ENCODE measurements at places on chromosomes 2 and 18.

- no peak for DNase-seq
Observed at GRCh38 chr18:14939141-14939540, 191.2 kb downstream of the ANKRD30B start.

- DNase-seq: no peak
Observed at GRCh38 chr2:5932556-5933469, 240.6 kb downstream of the SOX11 start.

DNA sequence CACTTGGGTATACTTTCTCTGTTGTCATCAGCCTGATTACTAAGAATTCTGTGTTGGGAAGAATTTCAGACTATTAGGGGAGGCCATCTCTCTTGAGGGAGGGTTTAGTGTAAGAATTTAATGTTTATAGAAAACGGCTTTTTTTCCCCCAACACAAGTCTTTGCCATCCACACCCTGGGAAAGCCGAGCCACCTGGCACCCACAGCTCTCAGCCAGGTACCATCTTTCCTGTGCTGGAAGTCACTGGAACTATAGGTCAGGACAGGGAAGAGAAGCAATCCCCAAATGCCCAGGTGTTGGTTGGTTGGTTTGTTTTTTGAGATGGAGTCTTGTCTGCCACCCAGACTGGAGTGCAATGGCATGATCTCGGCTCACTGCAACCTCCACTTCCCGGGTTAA is 155.1 kb downstream of the SMAD7 start:
- no peak for DNase-seq

DNA sequence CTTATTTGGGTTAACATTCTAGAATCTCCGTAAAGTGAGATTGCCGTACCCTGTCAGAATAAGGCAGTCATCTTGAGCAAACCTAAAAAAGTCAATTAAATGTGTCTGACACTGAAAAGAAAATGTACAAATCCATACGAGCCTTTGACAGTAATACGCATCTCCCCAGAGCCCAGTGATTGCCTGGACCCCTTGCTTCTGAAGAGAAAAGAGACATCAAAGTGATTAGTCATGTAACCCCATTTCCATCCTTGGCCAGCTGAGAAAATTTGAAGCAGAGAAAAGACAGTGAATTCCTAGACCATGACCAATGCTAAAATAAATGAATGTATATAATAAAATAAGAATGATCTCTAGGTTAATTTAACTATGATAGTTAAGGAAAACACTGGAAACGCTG is 1499.4 kb downstream of the SUCLG1 start:
- no peak for DNase-seq

DNA sequence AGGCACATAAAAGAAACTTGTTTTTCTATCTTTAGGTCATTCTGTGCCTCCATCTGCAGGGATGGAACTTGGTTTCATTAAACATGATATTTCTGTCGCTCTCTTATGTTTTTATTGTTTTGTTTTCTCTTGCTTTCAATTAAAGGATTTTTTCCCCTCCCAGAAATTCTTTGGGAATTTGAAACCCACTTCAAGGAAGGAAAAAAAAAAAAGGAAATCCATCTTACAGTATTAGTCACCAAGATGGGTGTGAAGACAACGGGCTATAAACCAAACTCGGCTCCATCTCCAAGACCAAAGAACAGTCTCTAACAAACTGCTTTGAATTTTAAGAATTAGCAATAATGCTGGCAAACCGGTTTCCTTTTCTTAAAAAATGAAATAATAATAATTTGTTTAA is 244.1 kb downstream of the BCL11A start:
- no peak for DNase-seq

- no peak for DNase-seq
Observed at GRCh38 chr2:173307293-173307692, 47.4 kb upstream of the CDCA7 start.

GRCh38 chr2:200307724-200308545 is 1.4 kb downstream of the SPATS2L start:
- no peak for DNase-seq

DNA sequence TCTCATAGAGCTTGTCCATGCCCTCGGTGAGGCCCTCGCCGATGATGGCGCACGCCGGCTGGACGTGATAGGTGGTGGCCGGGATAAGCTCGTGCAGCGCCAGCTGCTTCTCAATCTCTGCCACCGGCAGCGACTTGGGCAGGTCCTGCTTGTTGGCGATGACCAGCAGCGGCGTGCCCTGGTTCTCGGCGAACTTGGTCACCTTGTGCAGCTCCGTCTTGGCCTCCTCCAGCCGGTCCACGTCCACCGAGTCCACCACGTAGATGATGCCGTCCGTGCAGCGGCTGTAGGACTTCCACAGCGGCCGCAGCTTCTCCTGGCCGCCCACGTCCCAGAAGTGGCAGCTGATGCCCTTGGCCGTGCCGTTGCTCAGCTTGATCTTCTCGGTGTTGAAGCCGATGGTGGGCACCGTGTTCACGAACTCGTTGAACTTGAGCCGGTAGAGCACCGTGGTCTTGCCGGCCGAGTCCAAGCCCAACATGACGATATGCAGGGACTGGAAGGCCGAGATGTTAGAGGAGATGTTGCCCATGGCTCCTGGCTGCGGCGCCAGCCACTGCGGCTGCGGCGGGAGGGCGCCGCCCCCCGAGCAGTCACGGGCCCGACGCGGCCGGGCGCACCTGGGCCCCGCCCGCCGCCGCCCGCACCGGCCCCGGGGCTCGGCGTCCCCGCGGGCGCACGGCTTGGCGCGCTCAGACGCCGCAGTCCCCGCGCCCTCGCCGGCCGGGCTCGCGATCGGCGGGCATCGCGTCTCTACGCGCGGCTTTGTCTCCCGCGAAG is 636 bp downstream of the ARL4C start:
- no peak for DNase-seq

DNA sequence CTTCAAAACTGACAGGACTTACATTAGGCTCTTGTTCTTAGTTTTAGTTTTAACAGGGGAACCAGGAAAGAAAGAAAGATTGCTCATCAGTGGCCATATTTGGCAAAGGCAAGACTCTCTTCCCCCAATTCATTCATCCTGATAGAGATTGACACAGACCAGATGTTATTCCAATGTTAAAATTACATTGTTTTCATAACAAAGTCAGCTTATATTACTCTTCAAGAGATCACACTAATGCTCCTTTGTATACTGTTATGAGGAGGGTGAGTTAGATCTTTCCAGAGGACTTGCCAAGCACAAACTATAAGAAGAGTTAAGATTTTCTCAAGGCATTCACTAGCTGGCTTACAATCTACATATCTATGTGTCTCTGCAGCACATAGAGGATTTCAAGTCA is 252.1 kb downstream of the SLC8A1 start:
- DNase-seq: no peak

- peak; percentile 45 for DNase-seq
Observed at GRCh38 chr2:208040199-208041171, 15.2 kb upstream of the PLEKHM3 start.

DNA sequence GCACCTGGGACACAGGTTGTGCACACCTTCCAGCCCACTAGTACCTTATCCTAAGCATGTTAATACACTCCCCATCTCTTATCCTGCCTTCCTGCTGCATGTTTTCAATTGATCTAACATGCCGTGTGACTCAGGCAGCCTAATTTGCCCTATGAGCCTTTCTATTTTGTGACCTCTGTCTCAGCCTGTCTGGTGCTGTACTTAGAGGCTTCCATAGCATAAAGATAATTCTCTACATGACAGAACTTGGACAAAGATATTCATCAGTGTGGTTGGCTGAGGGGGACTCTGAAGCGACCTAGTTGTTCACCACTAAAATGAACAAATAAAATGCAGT is 8.6 kb upstream of the TMEM37 start:
- no peak for DNase-seq

- DNase-seq: no peak
Observed at GRCh38 chr2:170070778-170071177, 107.2 kb upstream of the MYO3B start.

DNA sequence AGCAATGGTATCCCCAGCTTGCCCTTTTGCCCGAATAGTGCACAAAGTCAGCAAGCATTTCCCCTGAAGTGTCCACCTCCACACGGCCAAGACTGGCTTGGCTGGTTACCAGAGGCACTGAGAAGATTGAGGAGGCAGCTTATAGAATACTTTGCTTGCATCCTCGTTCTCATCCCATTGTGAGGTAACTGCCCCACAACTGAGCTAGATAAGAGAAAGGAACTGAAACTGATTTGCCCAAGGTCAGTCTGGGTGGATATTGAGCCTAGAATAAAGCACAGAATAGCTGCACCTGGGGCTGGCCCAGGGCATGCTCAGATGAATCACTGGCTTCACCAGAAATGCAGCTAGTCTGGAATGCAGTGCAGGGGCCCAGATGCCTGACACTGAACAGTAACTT is 32.7 kb upstream of the MAP4K3 start:
- DNase-seq: no peak

DNA sequence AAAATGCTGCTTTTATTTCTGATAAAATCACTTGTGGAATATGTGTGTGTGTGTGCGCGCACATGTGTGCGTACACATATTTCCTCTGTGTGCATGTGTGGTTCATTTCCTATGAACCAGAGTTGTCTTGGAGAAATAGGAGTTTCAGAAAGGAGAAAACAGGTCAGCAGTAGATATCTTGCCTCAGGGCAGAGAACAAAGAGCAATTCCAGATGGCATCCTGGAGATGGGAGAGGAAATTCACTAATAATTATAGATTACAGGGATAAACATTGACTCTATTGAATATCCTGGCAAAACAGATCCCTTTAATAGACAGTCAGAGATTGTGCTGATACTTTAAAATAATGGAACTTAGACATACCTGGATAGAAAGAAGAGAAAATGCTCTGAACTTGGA is 298.0 kb downstream of the TRIB2 start:
- no peak for DNase-seq

DNA sequence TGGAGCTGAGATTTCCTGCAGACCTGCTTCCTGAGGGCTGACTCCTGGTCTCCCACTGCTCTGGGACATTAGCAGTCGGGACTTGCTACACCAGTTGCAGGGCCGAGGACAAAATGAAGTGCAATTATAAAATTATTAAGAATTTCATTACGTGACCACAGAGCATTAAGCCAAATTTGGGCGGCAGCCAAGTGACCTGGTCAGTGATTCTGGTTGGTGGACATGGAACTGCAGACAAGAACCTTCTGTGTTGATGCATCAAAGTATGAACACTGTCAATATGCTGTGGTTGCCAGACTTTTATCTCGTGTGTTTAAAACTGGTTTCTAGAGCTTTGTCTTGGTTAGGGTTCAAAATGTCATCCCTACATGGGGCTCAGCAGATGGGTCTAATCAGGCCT is 24.8 kb downstream of the SH3RF3 start:
- DNase-seq: no peak

GRCh38 chr2:188720811-188721605 is 253.2 kb upstream of the COL3A1 start:
- no peak for DNase-seq

- DNase-seq: no peak
Observed at GRCh38 chr2:121976926-121977325, 221.5 kb downstream of the TSN start.

DNA sequence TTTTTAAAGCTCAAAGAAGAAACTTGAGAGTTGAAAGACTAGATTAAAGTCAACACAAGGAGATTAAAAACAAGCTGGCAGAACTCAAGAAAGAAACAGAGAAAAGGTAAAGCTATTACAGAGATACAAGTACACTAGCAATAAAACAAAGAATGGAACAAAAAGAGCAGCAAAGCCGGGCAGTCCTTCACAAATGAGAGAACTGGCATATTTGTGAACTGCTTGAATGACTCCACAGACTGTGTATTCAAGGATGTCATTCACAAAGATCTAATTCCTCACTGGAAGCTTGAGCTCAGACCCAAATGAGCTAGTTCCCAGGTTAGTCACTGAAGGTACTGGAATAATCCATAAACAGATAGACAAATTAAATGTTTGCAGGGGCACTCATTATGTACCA is 318.0 kb downstream of the MYCN start:
- DNase-seq: no peak

GRCh38 chr2:96082211-96083063 is 33.9 kb downstream of the ADRA2B start:
- DNase-seq: no peak

GRCh38 chr2:74333896-74334586 is 9.2 kb downstream of the SLC4A5 start:
- no peak for DNase-seq

DNA sequence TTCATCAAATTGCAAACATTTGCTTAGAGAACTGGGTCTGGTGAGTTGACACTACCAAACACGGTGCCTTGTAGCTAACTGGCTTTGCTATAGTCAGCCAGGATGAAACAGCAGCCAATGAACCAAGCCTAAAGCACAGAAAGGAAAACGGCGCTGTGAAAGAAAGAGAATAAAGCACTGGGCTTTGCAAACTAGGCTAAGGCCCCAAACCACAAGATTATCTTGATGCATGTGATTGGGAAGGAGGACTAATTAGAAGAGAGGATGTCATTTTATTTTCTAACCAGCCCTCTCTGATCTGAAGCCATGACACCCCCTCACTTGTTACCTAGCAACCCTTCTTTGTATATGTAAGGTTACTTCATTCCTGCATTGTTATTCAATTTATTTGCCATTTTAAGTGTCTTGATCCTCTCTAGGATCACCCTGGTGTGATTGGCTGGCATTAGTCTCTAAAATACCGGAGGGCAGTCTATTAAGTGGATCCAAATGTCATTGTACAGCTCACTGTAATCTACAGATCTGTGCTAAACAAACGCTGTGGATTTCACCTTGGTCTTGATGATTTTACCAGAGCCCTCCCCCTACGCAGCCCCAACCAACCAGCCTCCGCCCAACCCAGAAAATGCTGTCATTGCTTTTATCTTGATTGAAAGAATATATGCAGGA is 395.4 kb upstream of the ACVR2A start:
- DNase-seq: no peak

GRCh38 chr2:28419003-28419402 is 26.3 kb downstream of the FOSL2 start:
- DNase-seq: no peak

- DNase-seq: no peak
Observed at GRCh38 chr2:54944724-54945326, 105.4 kb downstream of the RTN4 start.

GRCh38 chr2:2320486-2321199 is 10.4 kb downstream of the MYT1L start:
- DNase-seq: no peak

- DNase-seq: no peak
Observed at GRCh38 chr2:42064417-42064942, 16.7 kb downstream of the PKDCC start.

DNA sequence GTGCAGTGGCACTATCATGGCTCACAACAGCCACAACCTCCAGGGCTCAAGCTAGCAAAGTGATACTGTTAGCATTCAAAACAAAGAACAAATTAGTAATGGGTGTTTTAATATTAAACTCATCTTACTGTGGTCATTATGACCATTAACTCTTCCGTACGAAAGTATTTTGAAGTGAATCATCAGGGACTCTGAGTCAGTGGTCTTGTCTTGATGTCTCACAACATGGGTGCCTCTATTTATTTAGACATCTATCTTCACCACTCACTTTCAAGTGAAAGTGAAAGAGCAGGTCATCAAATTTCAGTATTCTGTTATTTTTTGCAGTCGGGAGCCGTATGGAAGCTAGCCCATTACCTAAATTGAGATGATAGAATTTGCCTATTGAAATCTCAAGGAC is 1118.2 kb downstream of the DPP10 start:
- DNase-seq: no peak
